HuH-7 (cell line): ENCODE measurements at places on chromosomes 2 and 18.

GRCh38 chr18:58308463-58308862 lies 264.4 kb downstream of the NEDD4L start:
- no peak for DNase-seq

DNA sequence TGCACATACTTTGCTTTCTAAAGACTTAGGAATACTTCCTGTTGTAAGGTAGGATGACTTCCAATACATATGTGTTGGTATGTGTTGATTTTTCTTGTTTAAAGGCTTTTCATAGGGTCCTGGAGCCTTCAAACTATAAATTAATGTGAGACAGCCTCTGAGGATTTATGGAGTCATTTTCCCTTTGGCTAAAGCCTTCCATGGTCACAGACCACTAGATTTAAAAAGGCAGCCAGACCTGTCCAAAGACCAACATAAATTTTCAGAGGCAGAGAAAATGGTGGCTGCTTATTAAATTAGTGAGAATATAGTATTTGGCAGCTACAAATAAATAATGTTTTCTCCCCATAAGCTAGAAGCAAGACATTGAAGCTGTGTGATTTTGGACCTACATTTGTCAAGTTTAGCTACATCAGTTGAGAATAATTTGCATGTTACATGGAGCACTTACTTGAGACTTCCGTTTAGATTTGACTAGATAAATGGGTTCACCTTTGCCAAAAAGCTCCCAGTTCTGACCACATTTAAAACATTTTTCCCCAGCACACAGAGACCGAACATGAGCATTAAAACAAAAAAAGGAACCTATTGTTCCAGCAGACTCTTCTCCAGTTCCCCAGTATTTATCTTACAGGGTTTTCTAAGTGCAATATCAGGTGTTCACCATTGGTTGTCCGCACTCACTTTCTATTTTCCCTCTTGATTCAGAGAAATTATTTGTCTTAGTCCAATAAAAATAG lies 402.9 kb downstream of the PARD3B start:
- DNase-seq = no peak

GRCh38 chr2:213868526-213868925 lies 542.3 kb upstream of the VWC2L start:
- DNase-seq = no peak

GRCh38 chr2:236130349-236130998 lies 37.7 kb downstream of the GBX2 start:
- DNase-seq = no peak

DNA sequence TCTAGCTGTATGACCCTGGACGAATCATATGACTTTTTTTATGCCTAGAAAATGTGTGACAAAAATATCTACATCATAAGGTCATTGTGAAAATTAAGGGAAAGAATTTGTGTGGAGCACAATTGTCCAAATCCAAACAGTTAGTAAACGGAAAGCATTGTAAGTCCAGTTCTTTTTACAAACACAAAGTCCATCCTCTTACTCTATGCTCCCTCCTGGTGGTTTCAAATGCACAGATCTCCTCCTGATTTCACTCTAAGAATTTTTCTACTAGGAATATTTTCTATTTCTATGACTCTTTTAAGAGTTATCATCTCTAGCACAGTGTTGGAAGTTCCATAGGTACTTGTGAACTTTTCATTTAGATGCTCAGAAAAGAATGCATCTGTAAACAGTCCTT lies 125.2 kb upstream of the ARL5A start:
- DNase-seq = no peak

DNA sequence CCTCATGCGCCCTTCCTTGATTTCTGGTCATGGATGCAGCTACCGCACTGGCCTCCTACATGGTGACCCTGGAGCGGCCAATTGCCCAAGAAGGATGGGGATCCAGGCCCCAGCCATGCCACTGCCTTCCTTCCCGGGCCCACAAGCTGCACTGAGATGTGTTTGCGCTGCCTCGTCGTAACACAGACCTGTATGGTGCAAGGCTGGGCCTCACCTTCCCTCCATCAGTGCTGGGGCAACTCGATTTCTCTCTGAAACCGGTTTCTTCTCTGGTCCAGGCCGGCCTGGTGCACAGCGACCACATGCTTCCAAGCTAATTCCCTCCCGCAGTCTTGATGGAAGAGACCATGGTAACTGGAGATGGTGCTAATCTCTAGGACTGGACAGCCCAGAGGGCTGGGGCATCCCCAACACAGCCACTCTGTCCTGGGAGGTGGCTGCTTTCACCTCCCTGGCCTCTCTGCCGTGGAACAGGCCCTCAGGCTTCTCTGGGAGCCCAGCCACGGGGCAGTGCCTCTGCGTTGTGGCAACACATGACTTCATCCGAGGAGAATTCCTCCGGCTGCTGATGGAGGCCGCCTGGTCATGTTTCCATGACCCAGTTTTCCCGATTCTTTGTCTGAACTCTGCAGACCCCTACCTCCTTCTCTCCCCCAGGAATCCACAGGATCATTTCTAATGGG lies 184.2 kb downstream of the GLI2 start:
- DNase-seq = no peak

GRCh38 chr18:78621141-78621755 lies 358.4 kb upstream of the SALL3 start:
- DNase-seq = no peak

- no peak for DNase-seq
Measured at GRCh38 chr18:69636529-69637301, 236.0 kb downstream of the DOK6 start.

- no peak for DNase-seq
Measured at GRCh38 chr2:79750321-79750720, 237.5 kb downstream of the CTNNA2 start.

DNA sequence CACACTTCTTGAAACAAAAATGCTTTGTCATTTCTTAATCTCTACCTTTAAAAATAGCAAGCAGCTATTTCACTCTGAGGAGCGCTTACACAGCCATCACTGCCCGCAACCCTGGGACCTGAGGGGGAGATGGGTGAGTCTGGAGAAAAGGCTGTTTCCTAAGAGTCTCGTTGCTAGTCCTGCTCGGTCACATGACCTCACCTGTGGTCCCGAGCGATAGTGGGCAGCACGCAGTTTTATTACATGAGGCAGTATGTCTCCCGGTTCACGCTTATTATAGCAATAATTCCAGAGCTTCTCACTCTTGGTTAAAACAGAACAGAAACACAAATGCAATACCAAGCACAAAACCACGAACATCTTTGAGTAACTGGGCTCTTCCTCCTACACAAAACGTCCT lies 105.3 kb downstream of the ZNF516 start:
- no peak for DNase-seq

DNA sequence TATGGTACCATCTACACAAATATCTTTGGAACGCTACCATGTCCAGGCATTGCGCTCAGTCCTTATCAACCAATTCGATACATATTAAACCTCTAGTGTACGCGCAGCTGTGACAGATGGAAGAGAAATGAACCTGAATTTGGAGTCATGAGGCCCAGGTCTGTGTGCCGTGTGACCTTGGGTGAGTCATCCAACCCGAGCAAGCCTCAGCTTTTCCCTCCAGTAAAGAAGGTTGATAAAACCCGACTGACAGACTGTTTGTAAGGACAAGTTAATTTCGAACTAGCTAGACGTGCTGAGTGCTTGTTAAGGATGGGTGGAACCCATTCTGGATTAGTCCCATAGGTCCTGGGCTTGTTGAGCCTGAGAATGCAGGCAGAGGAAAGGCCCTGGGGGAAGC lies 28.2 kb downstream of the GREB1 start:
- no peak for DNase-seq

- no peak for DNase-seq
Measured at GRCh38 chr18:452816-453215, 47.7 kb downstream of the COLEC12 start.

GRCh38 chr2:106531676-106532214 lies 44.6 kb downstream of the CD8B2 start:
- no peak for DNase-seq

- no peak for DNase-seq
Measured at GRCh38 chr2:13091455-13091854, 374.7 kb downstream of the TRIB2 start.

- DNase-seq = no peak
Measured at GRCh38 chr2:131031875-131032274, 61.4 kb downstream of the FAM168B start.

DNA sequence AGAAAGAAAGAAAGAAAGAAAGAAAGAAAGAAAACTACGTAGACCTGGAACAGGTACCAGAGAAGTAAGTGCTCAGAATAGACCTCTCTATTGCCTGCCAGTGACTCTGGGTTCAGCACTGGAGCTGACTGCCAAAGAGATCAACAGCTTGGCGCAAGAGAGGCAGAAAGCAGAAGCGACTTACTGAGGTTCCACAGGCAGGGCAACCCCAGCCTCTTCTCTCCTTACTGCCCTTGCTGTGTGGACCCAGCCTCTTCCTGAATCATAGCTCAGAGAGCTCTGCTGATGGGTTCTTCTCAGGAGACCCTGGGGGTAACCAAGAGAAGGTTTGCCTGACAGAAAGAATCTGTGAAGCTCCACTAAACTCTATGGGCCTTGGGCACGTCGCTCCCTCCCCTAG lies 7.1 kb downstream of the CAPN13 start:
- DNase-seq = no peak

GRCh38 chr2:160278101-160278878 lies 78.2 kb upstream of the ITGB6 start:
- no peak for DNase-seq

DNA sequence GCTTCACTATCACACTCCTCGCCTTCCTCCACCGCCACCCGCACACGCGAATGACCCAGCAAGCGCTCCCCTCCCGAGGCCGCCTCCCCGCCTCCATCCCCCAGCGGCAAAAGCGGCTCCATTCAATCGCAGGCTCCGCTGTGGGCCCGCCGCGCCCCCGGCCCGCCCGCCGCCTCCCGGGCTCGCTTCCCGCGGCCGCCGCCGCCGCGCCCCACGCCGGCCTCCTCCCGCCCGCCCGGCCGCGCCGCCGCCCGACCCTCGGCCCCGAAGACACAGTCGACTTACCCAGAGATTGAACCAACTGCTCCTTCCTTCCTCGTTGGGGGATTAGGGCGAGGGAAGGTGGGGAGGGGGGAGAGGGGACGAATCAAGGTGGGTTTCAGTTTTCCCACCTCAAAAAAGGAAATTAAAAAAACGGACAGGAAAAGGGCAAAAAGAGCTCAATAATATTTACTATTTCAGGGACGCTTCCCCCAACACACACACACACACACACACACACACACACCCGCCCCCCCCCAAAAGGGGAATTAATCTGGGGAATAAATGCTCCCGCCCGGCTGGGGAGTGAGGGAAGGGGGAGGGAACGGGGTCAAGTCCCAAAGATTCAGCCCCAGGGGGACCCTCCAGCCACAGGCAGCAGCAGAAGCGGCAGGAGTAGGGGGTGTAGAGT lies 743 bp downstream of the XPO1 start:
- DNase-seq = no peak

GRCh38 chr2:207473049-207473930 lies 56.5 kb upstream of the CREB1 start:
- DNase-seq = no peak

DNA sequence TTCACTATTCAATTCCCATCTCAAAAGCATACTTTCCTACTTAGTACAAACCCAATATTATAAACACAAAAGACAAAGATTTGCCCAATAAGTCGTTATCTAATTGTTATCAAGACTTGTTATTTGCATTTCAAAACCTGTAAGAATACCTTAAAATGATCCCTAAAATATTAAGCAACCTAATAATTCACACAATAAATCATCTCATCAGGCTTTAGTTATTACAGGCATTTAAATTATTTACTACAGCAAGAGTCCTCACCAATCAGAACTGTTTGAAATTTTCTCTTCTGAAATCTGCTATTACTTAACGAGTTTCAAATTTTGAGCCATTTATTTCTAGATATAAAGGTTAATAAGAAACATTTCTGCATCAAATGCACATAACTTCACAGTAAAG lies 1.6 kb downstream of the CCDC88A start:
- DNase-seq = no peak

DNA sequence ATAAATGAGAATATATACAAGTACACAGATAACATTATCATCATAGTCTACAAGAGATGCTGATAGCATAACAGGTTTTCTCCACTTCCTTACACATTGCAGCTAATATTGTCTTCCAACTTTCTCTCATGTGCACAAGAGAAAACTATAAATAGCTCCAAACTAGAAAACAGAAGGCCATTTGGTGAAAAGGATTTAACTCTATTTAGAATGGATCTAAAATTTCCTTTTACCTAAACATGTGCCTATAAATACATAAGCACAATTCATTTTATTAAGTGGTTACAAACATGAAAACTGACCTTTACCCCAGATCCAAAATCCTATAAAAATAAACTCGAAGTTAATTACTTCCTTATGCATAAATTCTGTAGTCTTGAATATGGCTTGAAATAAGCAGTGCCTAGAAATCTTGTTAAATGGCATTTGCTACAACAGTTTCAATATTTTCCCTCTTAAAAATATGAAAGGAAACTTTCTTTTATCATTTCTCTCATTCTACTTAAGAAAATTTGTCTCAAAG lies 41.6 kb downstream of the SLC25A12 start:
- no peak for DNase-seq

DNA sequence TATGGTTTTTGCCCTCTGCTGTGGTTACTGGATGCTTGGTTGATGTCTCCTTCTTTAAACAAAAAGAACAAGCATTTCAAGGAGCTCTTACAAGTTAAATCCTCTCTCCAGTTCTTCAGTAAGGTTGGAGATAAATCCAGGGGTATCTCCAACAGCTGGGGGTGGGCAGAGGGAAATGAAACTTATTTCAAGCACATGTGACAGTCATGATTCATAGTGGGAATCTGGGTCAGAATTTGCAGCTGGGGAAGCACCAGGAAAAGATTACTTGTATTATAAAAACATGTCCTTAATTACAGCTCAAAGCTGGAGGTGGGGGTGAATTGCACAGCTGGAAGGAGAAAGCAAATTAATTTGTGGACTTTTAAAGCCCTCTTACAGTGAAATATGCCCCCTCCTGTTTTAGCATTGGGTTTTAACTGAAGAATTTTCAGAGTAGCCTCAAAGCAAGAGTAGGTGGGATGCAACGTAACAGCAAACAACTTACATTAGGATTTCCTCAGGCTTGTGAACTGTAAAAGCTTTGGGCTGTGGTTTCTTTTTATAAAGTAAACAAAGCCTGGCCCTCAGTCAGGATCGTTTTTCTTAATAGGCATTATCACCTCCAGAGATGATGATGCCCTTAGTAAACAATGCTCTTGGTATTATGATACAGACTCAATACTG lies 596.4 kb downstream of the NYAP2 start:
- no peak for DNase-seq

GRCh38 chr2:22952656-22953225 lies 432.2 kb upstream of the KLHL29 start:
- DNase-seq = no peak

DNA sequence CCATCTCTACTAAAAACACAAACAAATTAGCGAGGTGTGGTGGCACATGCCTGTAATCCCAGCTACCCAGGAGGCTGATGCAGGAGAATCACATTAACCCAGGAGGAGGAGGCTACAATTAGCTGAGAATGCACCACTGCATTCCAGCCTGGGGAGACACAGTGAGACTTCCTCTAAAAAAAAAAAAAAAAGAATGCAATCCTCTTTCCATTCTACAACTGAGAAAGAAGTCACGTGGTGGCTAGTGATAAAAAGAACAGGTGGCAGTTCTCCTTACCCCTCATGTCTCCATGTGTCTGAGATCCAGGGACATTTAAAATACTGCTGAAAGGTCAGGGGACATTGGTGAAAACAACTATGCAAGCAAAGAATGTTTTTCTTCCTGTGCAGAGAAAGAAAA lies 24.4 kb upstream of the GPR39 start:
- DNase-seq = no peak

- no peak for DNase-seq
Measured at GRCh38 chr2:98551316-98551715, 57.0 kb downstream of the COA5 start.

GRCh38 chr2:62102402-62102920 lies 93.5 kb upstream of the B3GNT2 start:
- no peak for DNase-seq

GRCh38 chr2:23449413-23449812 lies 64.4 kb downstream of the KLHL29 start:
- DNase-seq = no peak
